Kidney (tissue), 22 donors: ENCODE measurements at places on chromosomes 6 and 20.

DNA sequence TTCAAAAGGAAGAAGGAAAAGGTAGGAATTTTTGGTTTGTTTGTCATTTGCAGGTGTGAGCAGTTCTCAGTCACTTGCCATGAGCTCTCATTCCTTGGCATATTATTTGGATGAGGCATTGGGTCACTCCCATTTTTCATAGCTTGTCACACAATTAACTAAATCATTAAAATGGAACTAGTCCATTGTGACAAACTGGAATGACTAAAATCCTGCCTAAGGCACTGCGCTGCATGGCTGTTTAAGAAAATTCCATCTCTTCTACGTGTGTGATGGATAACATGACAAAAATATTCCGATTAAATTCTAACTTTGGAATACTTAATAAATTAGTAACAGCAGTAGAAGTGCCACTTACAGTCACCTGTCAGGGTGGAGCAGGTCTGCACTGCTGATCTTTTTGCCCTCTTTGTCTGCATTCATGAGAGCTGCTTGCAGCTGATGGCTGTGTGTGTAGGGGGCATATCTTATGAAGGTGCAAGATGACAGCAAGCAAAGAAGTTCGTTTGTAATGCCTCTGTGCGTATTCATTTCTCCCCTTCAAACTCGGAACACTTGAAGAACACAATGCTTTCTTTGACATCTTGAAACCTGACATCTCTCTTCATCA lies 1292.6 kb upstream of the MAP3K7 start:
- H3K27me3 ChIP-seq: no peaks in the 10 kb centered on the region
- no peaks in the 10 kb centered on the region for H3K4me1 ChIP-seq
- no peak overlapping the region for H3K4me3 ChIP-seq
- no peaks in the 10 kb centered on the region for H3K36me3 ChIP-seq
- no peak for DNase-seq
- H3K27ac ChIP-seq: no peak overlapping the region

GRCh38 chr6:134980846-134981245 lies 30.9 kb upstream of the ALDH8A1 start:
- peaks cover 11% of the 10 kb centered on the region for H3K36me3 ChIP-seq
- H3K4me3 ChIP-seq: no peak overlapping the region
- H3K27me3 ChIP-seq: no peaks in the 10 kb centered on the region
- H3K4me1 ChIP-seq: no peaks in the 10 kb centered on the region

- H3K27ac ChIP-seq: no peak overlapping the region
- H3K36me3 ChIP-seq: peaks cover 5% of the 10 kb centered on the region
- H3K4me1 ChIP-seq: no peaks in the 10 kb centered on the region
- no peak overlapping the region for H3K4me3 ChIP-seq
These were observed 9.4 kb downstream of the CDK5RAP1 start for GRCh38 chr20:33391722-33392415.

DNA sequence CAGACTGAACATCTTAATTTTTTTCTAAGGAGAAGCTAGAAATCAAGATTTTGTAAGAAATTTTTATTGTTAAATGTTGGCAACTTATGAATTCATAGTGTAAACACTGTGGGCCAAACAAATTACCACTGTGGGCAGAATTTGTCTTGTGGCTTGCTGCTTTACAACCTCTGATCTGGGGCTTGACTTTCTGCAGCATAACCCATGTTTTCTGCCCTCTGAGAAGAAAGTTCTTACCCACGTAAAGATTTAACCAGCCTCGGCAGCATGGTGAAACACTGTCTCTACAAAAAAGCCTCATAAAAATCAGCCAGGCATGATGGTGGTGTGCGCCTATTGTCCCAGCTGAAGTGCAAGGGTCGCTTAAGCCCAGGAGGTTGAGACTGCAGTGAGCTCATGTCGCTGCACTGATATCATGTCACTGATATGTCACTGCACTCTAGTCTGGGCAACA lies 12.9 kb downstream of the ITCH start:
- H3K4me3 ChIP-seq: no peak overlapping the region
- peak; percentile 75 for DNase-seq
- no peaks in the 10 kb centered on the region for H3K4me1 ChIP-seq
- H3K27me3 ChIP-seq: no peaks in the 10 kb centered on the region
- no peaks in the 10 kb centered on the region for H3K36me3 ChIP-seq

DNA sequence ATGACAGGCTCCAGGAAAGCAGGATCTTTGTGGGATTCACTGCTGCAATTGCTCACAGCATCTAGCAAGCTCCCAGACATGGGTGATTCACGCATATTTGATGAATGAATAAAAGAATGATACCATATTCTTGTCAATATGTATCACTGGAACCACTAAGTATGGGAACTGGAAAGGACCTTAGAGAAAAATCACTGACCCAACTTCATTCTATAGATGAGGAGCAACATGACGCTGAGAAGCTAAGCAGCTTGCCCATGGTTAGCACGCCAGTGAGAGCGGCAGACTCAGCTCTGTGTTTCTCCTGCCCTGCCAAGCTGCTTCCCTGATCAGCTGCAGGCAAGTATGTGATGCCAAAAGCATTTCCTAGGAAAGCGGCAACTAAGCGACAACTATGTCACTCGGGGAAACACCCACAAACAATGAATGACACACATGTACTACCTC lies 66.8 kb downstream of the PPP1R3G start:
- H3K27me3 ChIP-seq: no peaks in the 10 kb centered on the region
- no peak for DNase-seq
- H3K4me3 ChIP-seq: no peak overlapping the region
- H3K27ac ChIP-seq: no peak overlapping the region
- no peaks in the 10 kb centered on the region for H3K36me3 ChIP-seq

DNA sequence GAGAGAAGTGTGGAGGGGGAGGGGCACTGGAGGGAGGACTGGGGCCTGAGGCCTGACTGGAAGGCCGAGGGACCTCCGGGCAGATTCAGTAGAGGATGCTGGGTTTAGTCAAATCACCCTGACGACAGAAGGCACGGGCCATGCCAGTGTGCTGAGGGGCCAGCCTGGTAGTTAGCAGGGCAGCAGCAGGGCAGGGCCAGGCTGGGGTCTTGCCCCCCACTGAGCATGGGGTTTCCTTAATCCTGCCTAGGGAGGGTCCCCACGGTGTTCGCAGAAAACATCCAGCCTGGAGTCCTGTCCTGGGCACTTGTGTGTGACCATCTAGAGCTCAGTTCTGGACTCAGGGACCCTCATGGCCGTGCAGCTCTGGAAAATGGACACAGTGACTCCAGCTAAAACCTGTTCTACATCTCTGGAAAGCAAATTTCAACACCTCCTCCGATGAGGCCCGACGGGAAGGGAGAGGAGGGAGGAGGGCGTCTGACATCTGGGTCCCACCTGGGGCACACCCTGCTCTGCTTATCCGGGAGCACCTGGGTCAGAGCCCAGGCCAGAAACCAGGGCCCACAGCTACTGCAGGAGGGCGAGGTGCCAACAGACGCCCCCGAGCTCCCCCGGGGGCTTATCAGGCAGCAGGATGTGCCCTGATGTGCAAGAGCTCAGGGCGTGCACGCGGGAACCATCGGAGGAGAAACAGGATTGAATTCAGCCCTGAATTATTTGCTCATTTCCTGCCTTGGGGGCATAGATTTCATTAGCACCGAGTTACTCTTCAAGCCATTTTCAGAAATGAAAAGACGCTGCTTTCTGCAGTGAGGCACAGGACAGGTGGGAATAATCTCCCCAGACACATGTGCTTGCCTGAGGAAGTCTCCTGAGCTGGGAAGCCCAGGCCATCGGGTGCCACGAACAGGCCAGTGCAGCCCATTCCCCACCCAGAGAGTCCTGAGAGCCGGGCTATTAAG lies 78.0 kb upstream of the MPC1 start:
- H3K36me3 ChIP-seq: no peaks in the 10 kb centered on the region
- no peaks in the 10 kb centered on the region for H3K4me1 ChIP-seq
- no peak overlapping the region for H3K4me3 ChIP-seq
- H3K27ac ChIP-seq: no peak overlapping the region

GRCh38 chr20:15799871-15800270 lies 773.4 kb downstream of the KIF16B start:
- H3K4me3 ChIP-seq: no peak overlapping the region
- no peak for DNase-seq
- H3K36me3 ChIP-seq: no peaks in the 10 kb centered on the region
- no peaks in the 10 kb centered on the region for H3K27me3 ChIP-seq
- no peaks in the 10 kb centered on the region for H3K4me1 ChIP-seq

GRCh38 chr6:41733707-41734665 lies 1.4 kb downstream of the TFEB start:
- H3K4me1 ChIP-seq: peaks cover 17% of the 10 kb centered on the region
- no peaks in the 10 kb centered on the region for H3K36me3 ChIP-seq
- peak overlapping the region; percentile 98 for H3K27ac ChIP-seq
- peak; percentile 92 for DNase-seq
- H3K4me3 ChIP-seq: peak overlapping the region; percentile 53
- H3K27me3 ChIP-seq: no peaks in the 10 kb centered on the region

DNA sequence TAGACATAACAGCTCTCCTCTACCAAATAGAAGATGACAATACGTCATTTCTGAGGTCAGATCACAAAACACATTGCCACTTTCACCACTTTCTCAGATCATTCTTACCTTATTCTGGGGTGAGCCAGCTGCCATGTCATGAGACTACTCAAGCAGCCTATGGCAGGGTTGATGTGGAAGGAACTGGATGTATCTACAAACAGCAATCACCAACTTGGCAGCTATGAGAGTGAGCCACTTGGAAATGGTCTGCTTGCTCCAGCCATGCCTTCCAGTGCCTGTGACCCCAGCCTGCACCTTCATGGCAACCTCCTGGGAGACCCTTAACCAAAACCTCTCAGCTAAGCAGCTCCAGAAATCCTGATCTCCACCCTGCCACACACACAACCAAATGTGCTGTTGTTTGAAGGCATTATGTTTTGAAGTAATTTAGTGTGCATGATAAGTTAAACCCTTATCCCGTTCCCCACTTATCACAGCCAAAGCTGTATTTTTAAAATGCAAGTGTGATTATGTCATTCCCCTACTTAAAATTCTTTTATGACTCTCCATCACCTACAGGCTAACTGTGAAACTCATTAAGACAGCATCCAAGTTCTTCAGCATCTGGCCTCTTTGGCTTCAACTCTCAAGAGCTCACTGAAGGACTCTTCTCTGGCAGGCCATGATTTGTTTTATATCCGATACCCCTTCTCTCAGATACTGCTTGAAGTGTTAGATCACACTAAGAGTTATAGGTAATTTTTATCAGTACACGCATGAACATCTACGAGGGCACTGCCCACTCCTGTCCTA lies 150.6 kb downstream of the LY86 start:
- peaks cover 8% of the 10 kb centered on the region for H3K4me1 ChIP-seq
- no peak for DNase-seq
- no peak overlapping the region for H3K27ac ChIP-seq
- no peaks in the 10 kb centered on the region for H3K36me3 ChIP-seq
- no peaks in the 10 kb centered on the region for H3K27me3 ChIP-seq

GRCh38 chr20:55977690-55978459 lies 27.4 kb downstream of the CBLN4 start:
- no peak overlapping the region for H3K4me3 ChIP-seq
- no peaks in the 10 kb centered on the region for H3K36me3 ChIP-seq
- H3K27me3 ChIP-seq: no peaks in the 10 kb centered on the region
- no peak for DNase-seq
- no peak overlapping the region for H3K27ac ChIP-seq

GRCh38 chr20:57450419-57450818 lies 59.2 kb downstream of the RBM38 start:
- no peak overlapping the region for H3K4me3 ChIP-seq
- peak; percentile 45 for DNase-seq
- H3K4me1 ChIP-seq: peaks cover 2% of the 10 kb centered on the region

GRCh38 chr6:15658181-15658744 lies 4.6 kb downstream of the DTNBP1 start:
- H3K36me3 ChIP-seq: no peaks in the 10 kb centered on the region
- no peaks in the 10 kb centered on the region for H3K27me3 ChIP-seq
- H3K4me1 ChIP-seq: peaks cover 2% of the 10 kb centered on the region
- DNase-seq: no peak
- no peak overlapping the region for H3K4me3 ChIP-seq

GRCh38 chr6:44631968-44632367 lies 244.5 kb downstream of the CDC5L start:
- H3K36me3 ChIP-seq: no peaks in the 10 kb centered on the region
- H3K4me1 ChIP-seq: no peaks in the 10 kb centered on the region
- no peaks in the 10 kb centered on the region for H3K27me3 ChIP-seq
- H3K4me3 ChIP-seq: no peak overlapping the region
- DNase-seq: no peak

GRCh38 chr6:167212713-167213005 lies 54.9 kb upstream of the GPR31 start:
- no peak for DNase-seq
- H3K36me3 ChIP-seq: no peaks in the 10 kb centered on the region
- no peaks in the 10 kb centered on the region for H3K27me3 ChIP-seq
- H3K4me1 ChIP-seq: no peaks in the 10 kb centered on the region
- H3K27ac ChIP-seq: no peak overlapping the region

DNA sequence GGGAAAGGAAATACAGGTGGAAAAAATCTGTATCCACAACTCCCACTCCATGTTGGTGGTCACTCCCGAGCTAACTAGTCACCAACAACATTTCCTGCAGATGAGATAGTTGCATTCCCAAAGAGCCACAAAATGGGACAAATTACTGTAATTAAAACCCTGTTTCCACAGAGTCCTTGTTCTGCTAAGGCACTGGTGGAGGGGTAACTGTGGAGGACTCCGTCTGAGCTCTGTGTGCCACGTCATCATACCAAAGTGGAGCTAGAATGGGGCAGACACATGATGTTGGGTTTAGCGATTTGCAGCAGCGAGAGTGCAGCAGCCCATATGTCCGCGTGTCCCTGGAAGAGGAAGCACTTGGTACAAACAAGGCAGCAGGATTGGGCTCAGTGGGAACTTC lies 172.5 kb upstream of the KCNK16 start:
- H3K27me3 ChIP-seq: no peaks in the 10 kb centered on the region
- no peaks in the 10 kb centered on the region for H3K36me3 ChIP-seq
- no peak overlapping the region for H3K4me3 ChIP-seq

GRCh38 chr6:16660157-16660497 lies 101.1 kb downstream of the ATXN1 start:
- no peak overlapping the region for H3K4me3 ChIP-seq
- H3K36me3 ChIP-seq: no peaks in the 10 kb centered on the region
- no peaks in the 10 kb centered on the region for H3K27me3 ChIP-seq
- no peak for DNase-seq
- H3K27ac ChIP-seq: no peak overlapping the region

DNA sequence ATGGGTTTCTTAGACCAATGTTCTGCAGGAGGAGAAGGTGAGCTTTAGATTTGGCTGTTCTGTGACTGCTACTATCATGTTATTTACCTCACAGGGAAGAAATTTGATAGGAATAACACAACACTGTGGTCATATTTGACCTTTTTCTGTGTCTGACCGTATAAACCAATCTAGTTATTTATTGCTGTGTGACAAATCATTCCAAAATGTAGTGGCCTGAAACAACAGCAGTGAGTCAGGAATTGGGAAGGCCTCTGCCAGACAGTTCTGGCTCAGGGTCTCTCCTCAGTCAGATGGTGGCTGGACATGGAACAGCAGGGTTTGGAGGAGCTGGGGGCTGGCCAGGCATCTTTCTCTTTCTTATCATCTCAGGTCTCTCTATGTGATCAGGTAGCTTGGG lies 33.0 kb downstream of the RIPOR2 start:
- no peak overlapping the region for H3K27ac ChIP-seq
- no peak overlapping the region for H3K4me3 ChIP-seq
- no peak for DNase-seq
- H3K36me3 ChIP-seq: no peaks in the 10 kb centered on the region
- no peaks in the 10 kb centered on the region for H3K4me1 ChIP-seq

GRCh38 chr20:54172532-54172855 lies 1.3 kb downstream of the CYP24A1 start:
- peak overlapping the region; percentile 54 for H3K4me3 ChIP-seq
- peaks cover 39% of the 10 kb centered on the region for H3K27me3 ChIP-seq
- no peak overlapping the region for H3K27ac ChIP-seq
- no peak for DNase-seq
